ENCODE measurements at places on chromosomes 5 and 9. TPM values are rescaled to one million over a fixed set of nuclear protein-coding genes. Genes with fewer than 3 reads are reported as not detected.

DNA sequence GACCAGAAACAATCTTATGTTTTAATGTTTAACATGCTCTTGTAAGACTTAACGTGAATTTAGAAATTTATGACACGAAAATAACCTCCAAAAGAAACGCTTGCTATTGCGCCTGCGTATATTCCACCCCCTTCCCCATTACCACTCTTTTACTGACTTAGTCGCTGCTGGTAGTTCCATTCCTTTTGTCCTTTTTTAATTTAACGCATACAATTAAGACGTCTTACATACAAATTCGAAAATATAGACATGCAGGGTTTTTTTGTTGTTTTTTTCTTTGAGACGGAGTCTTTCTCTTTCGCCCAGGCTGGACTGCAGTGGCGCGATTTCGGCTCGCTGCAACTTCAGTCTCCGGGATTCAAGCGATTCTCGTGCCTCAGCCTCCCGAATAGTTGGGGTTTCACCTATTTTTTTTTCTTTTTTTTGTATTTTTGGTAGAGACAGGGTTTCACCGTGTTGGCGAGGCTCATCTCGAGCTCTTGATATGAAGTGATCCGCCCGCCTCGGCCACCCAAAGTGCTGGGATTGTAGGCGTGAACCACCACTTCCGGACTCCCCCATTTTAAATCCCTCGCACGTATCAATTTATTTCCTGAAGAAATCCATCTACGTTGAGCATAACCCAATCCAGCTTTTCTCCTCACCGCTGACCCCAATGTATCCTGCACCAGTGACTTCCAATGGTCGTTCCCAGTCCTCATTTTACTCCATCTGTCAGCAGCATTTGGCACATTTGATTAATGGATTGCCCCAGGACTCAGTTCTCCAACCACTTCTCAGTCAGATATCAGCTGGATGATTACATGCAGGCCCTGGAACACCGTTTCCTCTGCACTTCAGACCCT, 684 bp upstream of the MED7 start:
- DNase-seq = no peak

Gene CER1
- total RNA-seq = 0.32 TPM

Gene TAF11L5
- not detected for total RNA-seq

- no peak for DNase-seq
These were observed 30.7 kb upstream of the TNPO1 start for GRCh38 chr5:72785801-72786200.

Gene FOXD4L4
- total RNA-seq = 0.16 TPM

DNA sequence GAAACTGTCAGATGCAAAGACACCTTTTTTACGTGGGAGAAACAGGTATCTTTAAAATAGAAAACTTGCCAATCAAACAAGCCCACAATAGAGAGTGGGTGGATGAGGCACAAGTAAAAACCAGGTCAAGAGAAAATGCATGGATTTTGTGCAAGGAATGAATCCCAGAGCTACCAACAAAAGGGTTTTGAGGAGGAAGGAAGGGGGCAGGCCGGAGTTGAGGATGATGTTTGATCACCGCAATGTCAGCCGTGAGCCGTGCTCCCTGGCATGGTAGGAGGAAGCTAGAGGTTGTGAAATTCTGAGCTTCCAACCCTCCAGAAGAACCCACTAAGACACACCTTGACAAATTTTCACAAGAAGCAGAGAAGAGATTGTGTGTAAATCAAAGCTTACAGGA, 53.2 kb downstream of the HRH2 start:
- no peak for DNase-seq

- no peak for DNase-seq
These were observed 45.9 kb downstream of the CERT1 start for GRCh38 chr5:75465480-75465879.

Gene RAD23B
- 141 TPM for total RNA-seq

GRCh38 chr9:135048758-135049444, 38.6 kb upstream of the OLFM1 start:
- DNase-seq = no peak

DNA sequence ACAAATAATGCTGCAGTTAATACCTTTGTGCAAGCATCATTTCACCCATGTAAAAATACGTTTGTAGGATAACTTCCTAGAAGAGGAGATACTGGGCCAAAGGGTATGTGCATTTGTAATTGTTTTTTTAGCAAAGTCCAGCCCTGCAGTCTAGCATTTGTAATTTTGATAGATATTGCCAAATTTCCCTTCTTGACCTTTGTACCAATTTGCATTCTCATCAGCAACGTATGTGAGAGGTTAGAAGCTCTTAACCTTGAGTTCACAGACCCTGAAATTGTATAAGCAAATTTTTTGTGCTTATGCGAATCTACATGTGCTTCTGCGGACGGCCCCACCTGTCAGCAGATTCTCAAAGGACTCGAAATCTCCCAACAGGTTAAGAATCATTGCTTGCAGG, 18.6 kb upstream of the TOMM5 start:
- DNase-seq = no peak

- no peak for DNase-seq
These were observed 19.6 kb downstream of the ITGA2 start for GRCh38 chr5:53008751-53009150.

Gene PCDHB9
- total RNA-seq = 5.5 TPM

Gene IFNA7
- total RNA-seq = not detected

DNA sequence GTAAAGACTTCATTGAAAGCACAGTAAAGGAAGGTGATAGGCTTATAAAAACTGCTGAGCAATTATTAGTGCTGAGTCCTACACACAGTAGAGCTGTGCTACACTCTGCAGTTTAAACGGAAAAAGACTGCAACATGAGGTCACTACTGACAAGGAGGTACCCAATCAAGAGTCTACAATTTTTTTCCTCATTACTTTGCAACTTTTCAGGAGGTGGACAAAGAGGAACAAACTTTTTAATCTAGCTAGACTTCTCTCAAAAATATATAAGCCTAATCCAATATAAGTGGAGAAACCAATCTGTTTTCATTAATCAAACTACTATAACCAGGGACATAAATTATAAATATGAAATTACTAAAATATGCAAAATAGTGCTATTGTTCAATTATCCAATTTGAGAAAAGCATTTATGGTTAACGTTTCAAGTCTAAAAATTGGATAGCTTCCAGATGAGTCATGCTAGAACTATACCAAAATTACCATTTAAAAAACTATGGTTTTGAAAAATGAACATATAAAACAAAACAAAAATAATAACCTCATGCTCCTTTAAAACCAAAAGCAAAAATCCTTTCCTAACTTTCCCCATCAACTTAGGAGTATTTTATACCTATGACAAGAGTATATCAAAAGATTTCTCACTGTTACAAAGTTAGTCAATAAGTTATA, 37.7 kb downstream of the FAM13B start:
- DNase-seq = no peak
